ENCODE measurements at places on chromosomes 3 and 15. TPM values are rescaled to one million over a fixed set of nuclear protein-coding genes. Genes with fewer than 3 reads are reported as not detected.

CYP19A1 gene
- total RNA-seq: not detected

CCDC80 gene
- 0.29 TPM for total RNA-seq

CCR8 gene
- 0.36 TPM for total RNA-seq

LMCD1 gene
- 0.30 TPM for total RNA-seq

All from activated naive CD4-positive, alpha-beta T cell treated with anti-CD3 and anti-CD28 coated beads, Interleukin-2, amount 10 ng/mL, durations not matched to agents 5 hours and 36 hours (primary cell).